ENCODE measurements at places on chromosomes 12 and 14.

DNA sequence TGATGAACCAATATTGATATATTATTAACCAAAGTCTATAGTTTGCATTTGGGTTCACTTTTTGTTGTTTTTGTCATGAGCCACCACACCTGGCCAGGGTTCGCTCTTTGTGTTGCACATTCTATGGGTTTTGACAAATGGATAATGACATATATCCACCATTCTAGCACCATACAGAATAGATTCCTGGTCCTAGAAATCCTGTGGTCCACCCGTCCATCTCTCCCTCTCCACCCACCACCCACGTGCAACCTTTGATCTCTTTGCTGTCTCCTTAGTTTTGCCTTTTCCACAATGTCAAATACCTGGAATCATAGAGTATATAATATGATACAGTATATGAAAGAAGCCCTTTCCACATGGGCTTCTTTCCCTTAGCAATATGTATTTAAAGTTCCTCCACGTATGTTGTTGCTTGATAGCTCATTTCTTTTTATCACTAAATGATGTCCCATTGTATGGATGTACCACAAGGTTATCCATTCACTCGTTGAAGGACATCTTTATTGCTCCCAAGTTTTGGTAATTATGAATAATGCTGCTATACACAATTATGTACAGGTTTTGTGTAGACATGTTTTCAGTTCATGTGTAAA, 7.4 kb downstream of the RPL6 start:
- no peak for DNase-seq

DNA sequence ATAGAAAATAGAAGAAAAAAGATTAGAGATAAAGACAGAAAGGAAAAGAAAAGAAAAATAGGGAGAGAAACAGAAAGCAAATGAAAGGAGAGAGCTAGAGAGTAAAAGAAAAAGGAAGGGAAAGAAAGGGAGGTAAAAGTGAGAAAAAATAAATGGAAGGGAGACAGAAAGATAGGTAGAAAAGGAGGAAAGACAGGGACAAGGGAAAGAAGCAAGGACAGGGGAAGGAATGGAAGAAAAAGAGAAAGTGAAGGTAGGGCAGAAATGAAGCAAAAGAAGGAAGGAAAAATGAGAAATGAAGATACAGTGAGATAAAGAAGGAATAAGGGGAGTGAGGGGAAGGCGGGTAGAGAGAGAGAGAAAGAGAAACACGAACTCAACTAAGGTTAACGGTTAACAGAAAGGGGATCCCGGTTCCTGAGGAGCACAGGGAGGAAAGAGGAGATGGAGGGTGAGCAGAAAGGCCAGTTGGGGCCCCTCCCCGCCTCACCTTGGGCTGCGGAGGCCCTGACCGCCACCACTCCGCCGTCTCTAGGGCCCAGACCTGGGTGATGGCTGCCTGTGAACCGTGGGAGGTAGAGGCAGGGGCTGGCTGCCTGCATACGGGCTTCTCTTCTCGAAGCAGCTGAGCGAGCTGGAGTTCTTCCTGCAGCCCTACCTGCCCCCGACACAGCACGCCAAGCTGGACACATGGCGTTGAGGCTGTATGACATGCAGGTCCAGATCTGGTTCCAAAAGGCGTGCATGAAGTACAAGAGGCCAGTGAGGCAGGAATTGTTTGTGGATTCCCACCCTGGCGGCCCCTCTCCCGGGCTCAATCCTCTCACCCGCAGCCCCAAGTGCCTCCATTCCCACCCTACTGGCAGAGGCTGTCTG, 59.5 kb downstream of the SMUG1 start:
- DNase-seq, result no peak

GRCh38 chr14:100092832-100093231, 27.6 kb downstream of the EVL start:
- no peak for DNase-seq

GRCh38 chr14:97942921-97943320, 1145.7 kb downstream of the VRK1 start:
- no peak for DNase-seq

GRCh38 chr12:80659512-80660063, 47.8 kb upstream of the MYF6 start:
- DNase-seq, result no peak

- no peak for DNase-seq
These were observed 142.3 kb downstream of the RIMBP2 start for GRCh38 chr12:130573766-130574165.

Measured in non-pigmented ciliary epithelial cell (primary cell).